NCI-H1105 (cell line): ENCODE measurements at places on chromosomes 2 and 18.

DNA sequence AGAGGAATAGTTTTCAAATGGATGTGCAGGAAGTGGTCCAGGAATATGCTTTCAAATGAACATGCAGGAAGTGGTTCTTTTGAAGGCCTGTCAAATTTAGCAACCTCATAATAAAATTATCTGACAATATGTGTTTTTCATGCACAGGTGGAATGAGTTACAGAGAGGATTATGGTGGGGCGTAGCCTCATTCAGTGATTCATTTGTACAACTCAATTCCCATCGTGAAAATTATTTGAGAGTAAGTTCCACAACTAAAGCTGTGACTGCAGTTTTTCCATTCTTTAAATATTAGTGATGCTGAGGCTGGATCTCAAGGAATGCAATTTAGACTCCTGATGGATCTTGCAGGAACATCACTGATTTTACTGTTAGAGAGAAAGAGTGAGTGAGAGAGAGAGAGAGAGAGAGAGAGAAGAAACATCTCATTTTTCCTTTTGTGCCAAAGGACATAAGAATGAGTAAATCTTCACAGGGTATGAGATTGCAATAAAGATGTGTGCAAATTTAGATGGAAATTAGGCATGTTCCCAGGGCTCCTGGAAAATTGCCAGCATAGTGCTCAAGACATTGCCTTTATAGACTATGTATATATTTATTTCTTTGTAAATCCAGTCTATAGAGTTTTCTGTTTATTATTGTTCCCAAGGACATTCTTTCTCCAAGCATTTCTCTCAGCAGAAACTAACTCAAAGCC, 394.9 kb upstream of the ZEB2 start:
- no peak for DNase-seq

GRCh38 chr18:40133253-40133652, 1821.8 kb upstream of the PIK3C3 start:
- no peak for DNase-seq

- no peak for DNase-seq
Measured at GRCh38 chr2:134692499-134692898, 26.3 kb downstream of the TMEM163 start.

- DNase-seq, result no peak
Measured at GRCh38 chr2:228987441-228988155, 283.5 kb downstream of the PID1 start.

GRCh38 chr2:25960920-25961319, 21.4 kb downstream of the KIF3C start:
- no peak for DNase-seq

DNA sequence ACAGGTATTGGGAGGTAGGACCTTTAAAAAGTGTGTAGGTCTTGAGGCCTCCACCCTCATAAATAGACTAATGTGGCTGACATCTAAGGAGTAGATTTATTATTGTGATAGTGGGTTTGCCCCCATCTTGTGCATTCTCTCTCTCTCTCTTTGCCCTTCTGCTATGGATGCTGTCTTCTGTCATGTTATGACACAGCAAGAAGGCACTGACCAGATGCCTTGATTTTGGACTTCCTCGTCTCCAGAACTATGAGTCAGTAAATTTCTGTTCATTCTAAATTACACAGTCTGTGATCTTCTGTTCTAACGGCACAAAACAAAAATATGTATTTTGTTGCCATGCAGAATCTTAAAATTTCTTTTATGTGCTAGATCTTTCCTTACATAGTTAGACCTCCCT, 66.9 kb downstream of the ATAD2B start:
- no peak for DNase-seq

DNA sequence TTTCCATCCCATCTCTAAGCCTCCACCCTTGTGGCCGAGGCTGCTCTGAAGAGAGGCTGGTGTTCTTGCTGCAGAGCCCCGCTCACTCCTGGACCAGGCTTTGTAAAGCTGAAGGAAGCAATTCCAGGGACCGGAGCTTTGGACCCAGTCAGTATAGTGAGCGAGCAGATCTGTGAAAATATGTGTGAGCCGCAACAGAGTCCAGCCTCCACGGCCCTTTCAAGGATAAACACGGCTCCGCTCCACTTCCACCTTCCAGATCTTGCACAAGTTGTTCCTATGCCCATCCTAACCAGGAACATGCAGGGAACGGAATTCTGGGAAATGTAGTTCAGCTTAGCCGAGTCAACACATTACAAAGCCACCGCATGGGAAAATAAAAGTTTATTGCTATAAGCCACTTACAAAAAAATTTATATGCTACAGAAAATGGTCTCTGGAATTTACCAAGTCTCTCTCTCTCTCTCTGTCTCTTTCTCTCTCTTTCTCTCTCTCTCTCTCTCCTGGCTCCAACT, 151.7 kb upstream of the ZNF521 start:
- DNase-seq, result peak; percentile 5

DNA sequence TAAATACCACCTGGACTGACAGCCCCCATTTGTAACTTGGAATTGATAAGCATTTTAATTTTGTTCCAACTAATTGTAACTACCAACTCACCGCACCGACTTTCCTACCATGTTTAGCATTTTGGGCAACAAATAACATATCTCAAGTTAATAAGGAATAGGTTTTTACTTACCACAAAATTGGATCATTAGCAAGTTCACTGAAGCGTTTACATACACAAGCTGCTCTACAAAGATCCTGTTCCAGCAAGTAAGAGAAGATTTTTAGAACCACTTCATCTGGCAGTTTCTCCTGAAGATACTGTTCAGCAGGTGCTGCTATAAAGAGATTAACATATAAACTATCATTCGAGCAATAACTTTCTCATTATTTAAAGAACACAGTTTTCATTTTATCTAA, 55.7 kb downstream of the MSH6 start:
- peak; percentile 19 for DNase-seq

DNA sequence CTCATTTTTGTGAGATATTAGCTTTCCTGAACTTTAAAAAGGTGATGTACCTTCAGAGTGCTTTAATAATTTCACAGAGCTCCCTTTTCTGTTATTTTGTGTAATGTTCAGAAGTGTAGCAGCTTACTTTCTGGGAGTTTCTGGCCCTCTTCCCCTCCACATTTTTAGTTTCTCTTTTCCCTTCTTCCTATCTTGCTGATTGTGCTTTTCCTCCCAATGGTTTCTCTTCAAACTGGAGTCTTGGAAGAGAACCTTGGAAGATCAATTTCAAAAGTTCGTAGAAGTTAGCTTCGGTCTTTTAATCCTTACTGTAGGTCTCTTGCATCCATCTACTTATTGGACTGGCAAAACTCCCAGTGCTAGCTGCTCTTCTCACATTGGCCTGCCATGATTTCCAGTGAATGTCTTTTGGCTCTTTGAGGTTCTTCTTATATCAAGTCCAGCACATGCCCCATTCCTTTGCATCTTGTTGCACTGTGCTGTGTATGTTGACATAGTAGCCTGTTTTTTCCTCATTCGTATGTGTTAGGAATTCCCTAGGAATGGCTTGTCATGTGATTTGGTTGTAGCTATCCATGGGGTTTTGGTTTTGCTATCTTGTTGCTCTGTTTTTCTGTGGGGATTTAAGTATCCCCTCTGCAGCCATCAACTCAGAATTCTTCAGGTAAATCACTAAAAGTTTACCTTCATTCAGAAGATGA, 7.8 kb downstream of the CCNT2 start:
- no peak for DNase-seq

- no peak for DNase-seq
Measured at GRCh38 chr2:95530734-95531133, 46.2 kb upstream of the TRIM43B start.

DNA sequence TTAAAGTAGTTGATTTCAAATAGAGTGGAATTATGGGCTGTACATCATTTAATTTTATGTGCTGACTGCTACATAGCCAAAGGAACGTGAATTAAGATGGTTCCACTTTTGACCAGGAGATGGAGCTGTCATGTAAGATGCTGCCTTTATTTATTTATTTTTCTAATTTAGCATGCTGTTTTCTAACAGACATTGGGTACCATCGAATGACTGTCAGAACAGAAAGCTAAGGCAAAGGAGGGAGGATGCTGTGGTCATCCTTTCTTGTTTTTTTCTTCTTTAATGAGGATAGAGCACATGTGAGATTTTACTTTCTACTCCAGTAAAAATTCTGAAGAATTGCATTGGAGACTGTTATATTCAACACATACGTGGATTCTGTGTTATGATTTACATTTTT, at the start of gene SCN2A:
TSS of gene SCN2A (plus strand) at position 185 of the 400 bp plus-strand sequence. CDS start 56,410 bp downstream, outside the sequence.
- peak; percentile 59 for DNase-seq

GRCh38 chr2:119012345-119013301, 70.6 kb downstream of the MARCO start:
- no peak for DNase-seq

- DNase-seq, result no peak
Measured at GRCh38 chr2:119248751-119249150, 25.1 kb downstream of the STEAP3 start.

DNA sequence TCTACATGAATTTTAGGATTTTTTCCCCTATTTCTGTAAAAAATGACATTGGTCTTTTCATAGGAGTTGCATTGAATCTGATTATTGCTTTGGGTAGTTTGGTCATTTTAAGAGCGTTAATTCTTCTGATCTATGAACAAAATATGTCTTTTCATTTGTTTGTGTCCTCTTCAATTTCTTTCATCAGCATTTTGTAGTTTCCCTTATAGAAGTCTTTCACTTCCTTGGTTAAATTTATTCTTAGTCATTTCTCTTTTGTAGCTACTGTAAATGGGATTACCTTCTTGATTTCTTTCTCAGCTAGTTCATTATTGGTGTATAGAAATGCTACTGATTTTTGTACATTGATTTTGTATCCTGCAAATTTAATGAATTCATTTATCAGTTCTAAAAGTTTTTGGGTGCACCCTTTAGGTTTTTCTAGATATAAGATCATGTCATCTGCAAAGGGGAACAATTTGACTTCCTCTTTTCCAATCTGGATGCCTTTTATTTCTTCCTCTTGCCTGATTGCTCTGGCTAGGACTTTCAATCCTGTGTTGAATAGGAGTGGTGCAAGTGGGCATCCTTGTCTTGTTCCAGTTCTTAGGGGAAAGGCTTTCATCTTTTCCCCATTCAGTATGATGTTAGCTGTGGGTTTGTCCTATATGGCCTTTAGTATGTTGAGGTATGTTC, 36.6 kb upstream of the AAK1 start:
- DNase-seq, result no peak

- no peak for DNase-seq
Measured at GRCh38 chr2:182006595-182007341, 21.1 kb downstream of the PPP1R1C start.

- no peak for DNase-seq
Measured at GRCh38 chr2:38671946-38672345, 6.0 kb downstream of the GALM start.

GRCh38 chr18:58611395-58612131, 17.3 kb downstream of the ALPK2 start:
- DNase-seq, result no peak

- DNase-seq, result peak; percentile 70
Measured at GRCh38 chr2:24238158-24238557, 63.3 kb downstream of the FAM228A start.

- DNase-seq, result no peak
Measured at GRCh38 chr2:29273685-29274611, 158.7 kb downstream of the CLIP4 start.

GRCh38 chr2:112629823-112630222, 15.9 kb upstream of the SLC20A1 start:
- no peak for DNase-seq

- no peak for DNase-seq
Measured at GRCh38 chr2:38497670-38498037, 105.1 kb downstream of the HNRNPLL start.

- no peak for DNase-seq
Measured at GRCh38 chr2:55140316-55141219, 90.3 kb upstream of the RTN4 start.

DNA sequence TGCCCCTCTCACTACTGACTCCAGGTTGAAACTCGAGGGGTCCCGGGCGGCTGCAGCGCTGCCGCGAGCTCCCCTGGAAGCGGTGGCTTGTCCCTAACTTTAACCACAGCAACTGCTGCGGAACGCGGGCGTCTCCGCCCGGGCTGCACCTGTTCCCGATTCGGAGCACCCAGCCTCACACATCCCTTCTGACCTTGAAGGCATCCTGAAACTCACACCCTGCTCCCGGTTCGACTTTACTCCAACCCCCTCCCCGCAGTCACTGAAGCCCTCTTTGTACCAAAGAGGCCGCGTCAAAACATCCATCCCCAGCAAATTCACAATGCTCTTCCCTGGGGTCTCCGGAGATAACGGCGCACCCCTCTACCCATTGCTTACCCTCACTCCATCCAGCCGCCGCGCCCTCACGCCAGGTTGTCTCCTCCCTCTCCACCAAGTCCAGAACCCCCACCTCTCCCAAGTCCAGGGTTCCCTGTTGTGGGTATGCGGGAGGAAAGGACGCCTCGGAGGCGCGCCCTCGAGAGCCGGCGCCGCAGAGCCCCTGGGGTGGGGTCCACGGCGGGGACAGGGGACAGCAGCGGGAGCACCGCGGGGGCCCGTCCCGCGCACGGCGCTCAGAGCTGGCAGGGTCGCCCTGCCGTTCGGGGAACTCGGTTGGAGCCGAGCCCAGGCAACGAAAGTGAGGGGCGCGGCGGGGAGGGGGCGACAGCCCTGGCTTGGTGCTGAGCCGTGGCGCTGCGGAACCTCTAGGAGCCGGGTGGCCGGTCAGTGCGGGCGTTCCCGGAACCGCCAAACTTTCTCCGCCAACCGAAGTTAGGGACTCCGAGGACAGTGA, 934 bp downstream of the MYO5B start:
- no peak for DNase-seq

DNA sequence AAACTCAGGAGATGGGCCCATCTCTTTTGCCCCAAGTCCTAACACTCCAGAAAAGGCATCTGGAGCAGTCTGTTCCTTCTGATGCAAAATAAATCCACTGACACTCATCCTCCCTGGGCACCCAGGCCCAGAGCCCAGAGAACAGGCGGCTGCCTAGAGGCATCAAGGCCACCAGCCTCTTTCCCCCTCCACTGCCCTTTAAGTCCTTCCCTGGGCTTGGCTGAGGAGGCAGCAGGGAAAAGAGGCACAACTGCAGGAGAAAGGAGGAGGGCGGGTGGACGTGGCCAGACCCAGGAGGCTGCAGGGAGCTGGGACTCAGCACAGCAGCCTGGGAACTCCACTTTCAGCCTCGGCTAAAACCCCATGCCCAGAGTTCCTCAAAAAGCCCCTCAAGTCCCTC, 99.7 kb upstream of the ID2 start:
- no peak for DNase-seq

DNA sequence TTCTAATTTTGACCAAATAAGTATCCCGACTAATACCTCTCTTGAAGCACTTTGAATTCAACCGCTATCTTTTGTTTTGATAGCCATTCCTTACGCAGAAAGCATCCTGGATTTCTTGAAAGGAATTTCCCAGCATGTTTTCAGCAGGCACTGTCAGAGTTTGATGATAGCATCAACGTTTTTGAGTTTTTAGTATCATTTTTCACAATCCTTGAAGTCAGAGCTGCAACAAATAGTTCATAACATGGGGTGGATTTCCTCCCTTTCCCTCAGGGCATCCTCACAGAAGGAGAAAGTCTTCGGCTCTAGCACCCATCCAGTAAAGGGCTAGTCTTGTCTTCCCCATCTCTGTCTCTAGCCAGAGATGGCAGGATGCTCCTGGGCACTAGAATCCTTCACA, 46.2 kb downstream of the ANKRD44 start:
- no peak for DNase-seq
